ENCODE measurements at places on chromosomes 6 and 20. TPM values are rescaled to one million over a fixed set of nuclear protein-coding genes. Genes with fewer than 3 reads are reported as not detected.

The PTCRA gene
- total RNA-seq: not detected

The ARHGAP40 gene
- not detected for total RNA-seq

The DNMT3B gene
- 4.3 TPM for total RNA-seq

The NNAT gene
- total RNA-seq: not detected

The PSMB1 gene
- 242 TPM for total RNA-seq
